ENCODE measurements at places on chromosomes 12 and 14. TPM values are rescaled to one million over a fixed set of nuclear protein-coding genes. Genes with fewer than 3 reads are reported as not detected.

GRCh38 chr12:50545786-50546185 is 41.0 kb downstream of the DIP2B start:
- no peak overlapping the region for H3K27ac ChIP-seq
- H3K4me1 ChIP-seq = peaks cover 5% of the 10 kb centered on the region
- no peaks in the 10 kb centered on the region for H3K27me3 ChIP-seq
- no peak overlapping the region for H3K4me3 ChIP-seq
- DNase-seq = no peak

GRCh38 chr12:31599053-31599452 is 8.1 kb upstream of the DENND5B start:
- H3K4me3 ChIP-seq = no peak overlapping the region
- 0 out of 3 replicates have a peak, but pooled peaks cover 3% of the 10 kb centered on the region for H3K27me3 ChIP-seq
- H3K36me3 ChIP-seq = no peaks in the 10 kb centered on the region
- no peak overlapping the region for H3K27ac ChIP-seq
- DNase-seq = no peak
- H3K4me1 ChIP-seq = no peaks in the 10 kb centered on the region

The TAS2R9 gene
- total RNA-seq = not detected

The AGAP2 gene
- 0.60 TPM for total RNA-seq

GRCh38 chr12:116524964-116525379 is 34.2 kb upstream of the MAP1LC3B2 start:
- DNase-seq = no peak
- no peak overlapping the region for H3K4me3 ChIP-seq
- no peaks in the 10 kb centered on the region for H3K36me3 ChIP-seq
- H3K4me1 ChIP-seq = peaks cover 4% of the 10 kb centered on the region
- H3K27ac ChIP-seq = no peak overlapping the region

- DNase-seq = peak; percentile 78
- H3K36me3 ChIP-seq = no peaks in the 10 kb centered on the region
- H3K27ac ChIP-seq = no peak overlapping the region
- H3K27me3 ChIP-seq = peaks cover 4% of the 10 kb centered on the region
- H3K4me1 ChIP-seq = no peaks in the 10 kb centered on the region
Measured at GRCh38 chr12:119229837-119230236, 51.1 kb downstream of the HSPB8 start.

DNA sequence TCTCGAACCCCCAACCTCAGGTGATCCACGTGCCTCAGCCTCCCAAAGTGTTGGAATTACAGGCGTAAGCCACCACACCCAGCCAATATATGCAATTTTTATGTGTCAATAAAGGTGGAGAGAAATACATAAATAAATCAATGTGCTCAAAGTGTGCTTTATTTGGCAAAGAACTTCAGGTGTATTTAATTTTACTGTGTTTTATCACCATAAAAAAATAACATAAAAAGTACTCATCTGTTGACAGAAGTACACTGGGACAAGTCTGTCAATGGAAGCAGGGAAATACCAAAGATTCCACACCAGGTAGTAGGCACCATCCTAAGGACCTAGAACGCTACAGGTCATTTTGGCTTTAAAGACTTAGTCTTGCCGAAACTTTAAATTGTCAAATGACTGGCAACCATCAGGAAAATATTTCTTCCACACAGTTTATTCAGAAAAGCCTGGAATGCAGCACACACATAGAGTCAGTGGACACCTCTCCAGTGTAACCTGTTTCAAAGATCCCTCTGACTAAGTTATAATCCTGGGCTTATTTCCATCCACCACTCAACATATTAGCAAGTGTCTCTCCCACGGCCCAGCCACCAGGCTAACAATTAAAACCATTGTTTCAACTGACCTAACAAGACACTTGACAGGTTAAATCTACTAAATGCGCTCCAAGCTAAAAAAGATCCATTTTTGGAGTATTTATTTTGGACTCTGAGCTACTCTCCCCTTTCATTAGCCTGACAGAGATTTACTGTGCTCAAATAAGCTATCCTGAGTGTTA is 4.2 kb downstream of the ERO1A start:
- H3K4me3 ChIP-seq = no peak overlapping the region
- H3K27ac ChIP-seq = no peak overlapping the region
- 0 out of 3 replicates have a peak, but pooled peaks cover 2% of the 10 kb centered on the region for H3K36me3 ChIP-seq

DNA sequence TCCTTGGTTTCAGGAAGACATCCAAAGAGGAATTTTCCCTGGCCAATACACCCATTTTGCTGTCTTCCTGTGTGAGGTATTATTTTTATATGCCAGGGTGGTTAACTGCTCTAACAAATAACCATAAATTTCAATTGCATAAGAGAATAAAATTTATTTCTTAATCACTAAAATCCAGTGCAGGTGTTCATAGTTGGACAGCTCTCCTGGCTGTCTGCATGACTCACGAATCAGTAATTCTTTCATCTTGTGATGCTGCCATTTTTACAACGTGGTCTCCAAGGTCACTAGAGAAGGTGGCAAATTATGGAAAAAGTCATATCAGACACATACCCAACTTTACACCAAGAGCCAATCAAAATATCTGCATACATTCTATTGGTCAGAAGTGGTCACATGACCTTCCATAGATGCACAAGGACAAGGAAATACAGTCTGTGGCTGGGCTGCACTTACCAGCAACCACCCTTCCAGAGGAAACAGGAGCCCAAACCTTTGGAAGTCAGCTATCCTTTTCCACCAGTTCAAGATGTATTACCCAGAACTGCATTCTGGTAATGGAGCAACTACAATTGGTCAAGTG is 193.5 kb upstream of the PLEKHG7 start:
- H3K27ac ChIP-seq = no peak overlapping the region
- no peak overlapping the region for H3K4me3 ChIP-seq
- H3K27me3 ChIP-seq = no peaks in the 10 kb centered on the region
- H3K36me3 ChIP-seq = no peaks in the 10 kb centered on the region
- peak; percentile 14 for DNase-seq

DNA sequence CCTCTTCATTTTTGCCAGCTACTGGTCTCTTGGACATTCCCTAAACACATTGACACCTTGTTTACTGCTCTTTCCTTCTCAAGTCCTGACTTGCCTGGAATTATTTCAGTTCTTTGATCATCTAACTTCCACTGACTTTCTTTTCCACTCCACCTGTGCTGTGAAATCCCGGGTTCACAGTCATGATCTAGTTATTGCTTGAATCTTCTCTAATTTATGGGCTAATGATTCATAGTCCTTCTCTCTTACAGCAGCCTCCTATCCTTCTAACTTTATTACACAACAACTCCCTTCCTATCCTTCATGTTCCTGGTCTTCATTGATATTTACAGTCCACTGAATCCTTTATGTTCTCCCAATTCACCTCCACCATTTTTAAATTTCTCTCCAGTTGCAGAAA is 260.1 kb downstream of the C12orf75 start:
- H3K27me3 ChIP-seq = peaks cover 3% of the 10 kb centered on the region
- no peaks in the 10 kb centered on the region for H3K4me1 ChIP-seq
- H3K27ac ChIP-seq = no peak overlapping the region
- H3K36me3 ChIP-seq = no peaks in the 10 kb centered on the region

The LRP1-AS gene
- total RNA-seq = not detected

- no peaks in the 10 kb centered on the region for H3K36me3 ChIP-seq
- DNase-seq = no peak
- no peak overlapping the region for H3K27ac ChIP-seq
- H3K4me3 ChIP-seq = no peak overlapping the region
Measured at GRCh38 chr12:65152012-65152411, 17.4 kb upstream of the LEMD3 start.

DNA sequence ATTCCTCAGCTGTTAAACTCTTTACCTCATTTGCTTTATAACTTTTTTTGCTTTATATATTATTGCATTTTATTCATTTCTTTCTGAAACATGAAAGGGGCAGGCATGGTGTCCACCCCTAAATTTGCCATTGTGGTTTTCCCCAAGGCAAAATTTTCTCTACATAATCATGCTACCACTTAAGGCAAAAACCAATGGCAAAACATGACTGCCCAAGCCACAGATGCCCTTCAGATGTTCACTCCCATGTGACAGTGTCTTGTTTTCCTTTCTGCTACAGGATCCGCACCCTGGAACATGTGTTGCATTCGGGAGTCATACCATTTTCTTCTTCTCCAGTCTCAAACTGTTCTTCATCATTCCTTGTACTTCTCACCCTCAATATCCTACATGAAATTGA is 28.3 kb downstream of the TTC5 start:
- no peaks in the 10 kb centered on the region for H3K4me1 ChIP-seq
- H3K27ac ChIP-seq = no peak overlapping the region
- H3K4me3 ChIP-seq = no peak overlapping the region
- no peaks in the 10 kb centered on the region for H3K27me3 ChIP-seq

GRCh38 chr12:130650131-130650530 is 66.0 kb downstream of the RIMBP2 start:
- H3K36me3 ChIP-seq = no peaks in the 10 kb centered on the region
- H3K4me1 ChIP-seq = no peaks in the 10 kb centered on the region
- no peak for DNase-seq
- H3K27me3 ChIP-seq = peaks cover 44% of the 10 kb centered on the region
- H3K4me3 ChIP-seq = no peak overlapping the region

DNA sequence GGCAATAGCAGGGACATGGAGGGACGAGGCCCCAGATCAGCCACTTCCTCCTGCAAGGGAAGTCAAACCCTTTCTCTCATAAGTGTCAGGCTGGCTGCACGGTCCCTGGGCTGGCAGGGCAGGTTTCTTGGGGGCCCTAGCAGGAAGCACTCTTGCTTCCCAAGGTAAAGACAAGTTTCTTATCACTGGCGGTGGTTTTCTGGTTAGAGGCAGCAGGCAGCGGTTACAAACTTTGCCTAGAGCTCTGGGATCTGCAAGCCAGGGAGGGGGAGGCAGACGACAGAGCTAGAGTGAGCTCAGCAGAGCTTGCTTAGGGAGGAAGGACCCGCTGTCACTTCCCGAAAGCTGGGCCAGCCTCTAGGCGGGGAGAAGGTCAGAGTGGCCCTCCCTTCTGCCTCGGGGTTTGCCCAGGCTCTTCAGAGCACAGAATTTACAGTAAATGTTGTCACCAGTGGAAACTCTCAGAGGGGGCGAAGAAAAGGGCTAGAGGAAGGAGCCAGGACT is 20.4 kb downstream of the BATF start:
- H3K27ac ChIP-seq = no peak overlapping the region
- H3K4me1 ChIP-seq = peaks cover 12% of the 10 kb centered on the region
- peak; percentile 55 for DNase-seq
- H3K36me3 ChIP-seq = no peaks in the 10 kb centered on the region
- no peak overlapping the region for H3K4me3 ChIP-seq

The SPTB gene
- total RNA-seq = 40.1 TPM

DNA sequence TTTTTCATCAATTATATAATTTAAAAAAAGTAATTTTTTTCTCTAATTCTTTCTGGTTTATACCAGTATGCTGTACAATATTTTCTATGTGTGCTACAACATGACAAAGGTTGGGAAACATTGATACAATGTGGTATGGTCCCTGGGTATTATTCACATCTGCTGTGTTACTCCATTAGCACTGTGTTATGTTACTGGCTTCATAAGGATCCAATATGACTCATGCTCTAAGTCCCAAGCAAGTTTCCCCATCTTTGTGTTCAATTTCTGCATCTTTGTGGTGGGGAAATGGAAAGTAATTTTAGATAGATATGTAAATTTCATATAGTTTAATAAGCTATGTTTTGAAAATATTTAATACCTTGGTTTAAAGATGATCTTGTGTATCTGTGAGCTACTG is 35.8 kb downstream of the FBXO33 start:
- DNase-seq = no peak
- H3K4me1 ChIP-seq = no peaks in the 10 kb centered on the region
- no peaks in the 10 kb centered on the region for H3K27me3 ChIP-seq
- peaks cover 4% of the 10 kb centered on the region for H3K36me3 ChIP-seq

The ARID2 gene
- 29.5 TPM for total RNA-seq

- H3K4me1 ChIP-seq = no peaks in the 10 kb centered on the region
- DNase-seq = peak; percentile 30
- no peaks in the 10 kb centered on the region for H3K36me3 ChIP-seq
- no peak overlapping the region for H3K4me3 ChIP-seq
Measured at GRCh38 chr14:21768116-21768874, 94.7 kb upstream of the OR4E1 start.

The RTRAF gene
- 130 TPM for total RNA-seq

The KRT73 gene
- total RNA-seq = not detected

The PAX9 gene
- total RNA-seq = 3.4 TPM

- no peak for DNase-seq
- H3K4me3 ChIP-seq = no peak overlapping the region
- H3K27me3 ChIP-seq = no peaks in the 10 kb centered on the region
- no peak overlapping the region for H3K27ac ChIP-seq
Measured at GRCh38 chr12:47245623-47246022, 165.9 kb upstream of the AMIGO2 start.

GRCh38 chr12:90166671-90167070 is 458.0 kb upstream of the ATP2B1 start:
- no peaks in the 10 kb centered on the region for H3K36me3 ChIP-seq
- H3K27ac ChIP-seq = no peak overlapping the region
- no peak for DNase-seq
- no peak overlapping the region for H3K4me3 ChIP-seq
- H3K27me3 ChIP-seq = no peaks in the 10 kb centered on the region

The MIS18BP1 gene
- total RNA-seq = 19.1 TPM

- no peaks in the 10 kb centered on the region for H3K36me3 ChIP-seq
- no peaks in the 10 kb centered on the region for H3K27me3 ChIP-seq
- no peak for DNase-seq
- no peak overlapping the region for H3K27ac ChIP-seq
- no peak overlapping the region for H3K4me3 ChIP-seq
Measured at GRCh38 chr12:21823581-21823980, 49.1 kb upstream of the KCNJ8 start.

GRCh38 chr14:49621114-49621881 is 699 bp downstream of the MGAT2 start:
- peak overlapping the region; percentile 89 for H3K4me3 ChIP-seq
- H3K27ac ChIP-seq = peak overlapping the region; percentile 98
- H3K4me1 ChIP-seq = peaks cover 4% of the 10 kb centered on the region

DNA sequence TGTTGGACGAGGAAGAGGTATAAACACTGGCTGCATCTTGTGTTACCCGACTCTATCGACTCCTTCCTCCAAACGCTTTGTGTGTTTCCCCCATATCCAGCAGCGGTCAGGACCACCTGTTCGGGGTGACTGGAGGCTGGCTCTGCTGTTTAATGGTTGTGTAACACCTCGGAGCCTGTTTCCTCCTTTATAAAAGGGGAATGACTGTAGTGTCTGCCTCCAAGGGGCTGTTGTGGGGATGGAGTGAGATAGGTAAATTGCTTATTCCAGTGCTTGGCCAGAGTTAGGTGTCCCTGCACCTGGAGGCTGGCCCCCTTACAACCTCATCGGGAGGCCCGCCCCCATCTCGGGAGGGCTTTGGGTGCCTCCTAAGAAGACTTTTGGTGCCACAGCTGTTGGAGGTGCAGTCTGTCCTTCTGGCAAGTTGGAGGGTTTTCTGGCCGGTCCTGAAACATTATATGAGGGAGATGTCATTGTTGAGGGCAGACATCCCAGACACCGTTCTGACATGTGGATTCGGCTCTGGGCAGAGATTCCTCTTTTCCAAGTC is 1.1 kb downstream of the MLXIP start:
- H3K27me3 ChIP-seq = no peaks in the 10 kb centered on the region
- H3K36me3 ChIP-seq = peaks cover 27% of the 10 kb centered on the region
- peak overlapping the region; percentile 74 for H3K4me3 ChIP-seq
- no peak for DNase-seq
- H3K27ac ChIP-seq = peak overlapping the region; percentile 88
